ENCODE measurements at places on chromosomes 4 and X.
A peak's percentile ranks its signal among the peaks of the same experiment; 100 is the strongest.

- peak; percentile 1 for DNase-seq
These were observed 78.1 kb downstream of the NDST3 start for GRCh38 chr4:118112117-118113046.

DNA sequence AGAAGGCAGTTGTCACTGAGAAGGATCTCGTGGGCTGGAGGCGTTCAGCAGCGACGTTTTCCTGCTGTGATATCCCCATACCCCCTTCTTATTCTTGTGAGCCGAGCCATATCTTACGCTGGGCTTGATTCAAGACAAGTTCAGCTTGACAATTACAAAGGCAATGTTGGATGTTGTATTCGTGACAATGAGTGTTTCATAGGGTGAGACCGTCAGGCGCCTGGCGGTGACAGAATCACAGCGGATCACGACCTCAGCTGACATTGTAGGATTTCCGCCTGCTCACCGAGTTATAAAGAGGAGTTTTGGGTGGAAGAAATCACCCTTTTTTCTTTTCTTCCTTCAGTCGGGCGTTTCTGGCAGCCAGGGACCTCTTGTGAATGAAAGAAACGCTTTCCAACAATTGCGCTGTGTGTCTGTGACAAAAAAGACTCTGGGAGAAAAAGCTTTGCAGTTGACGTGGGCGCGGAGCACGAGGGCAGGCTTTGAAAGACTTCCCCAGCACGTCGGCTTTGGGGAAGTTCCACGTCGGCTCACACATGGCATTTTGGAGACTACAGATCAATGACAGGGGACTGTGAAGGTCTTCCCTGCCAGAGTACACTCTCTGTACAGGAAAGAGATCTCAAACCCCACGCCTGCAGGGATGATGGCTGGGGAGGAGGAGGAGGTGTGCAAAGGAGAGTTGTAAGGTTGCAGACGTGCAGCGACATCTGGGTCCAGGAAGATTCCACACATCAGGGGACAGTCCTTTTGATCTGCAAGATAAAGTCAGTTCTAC lies 135.4 kb downstream of the CRLF2 start:
- no peak for DNase-seq

GRCh38 chrX:24619647-24620046 lies 27.5 kb downstream of the PCYT1B start:
- DNase-seq, result peak; percentile 73

GRCh38 chr4:71189471-71189870 lies 149.3 kb upstream of the SLC4A4 start:
- peak; percentile 39 for DNase-seq

DNA sequence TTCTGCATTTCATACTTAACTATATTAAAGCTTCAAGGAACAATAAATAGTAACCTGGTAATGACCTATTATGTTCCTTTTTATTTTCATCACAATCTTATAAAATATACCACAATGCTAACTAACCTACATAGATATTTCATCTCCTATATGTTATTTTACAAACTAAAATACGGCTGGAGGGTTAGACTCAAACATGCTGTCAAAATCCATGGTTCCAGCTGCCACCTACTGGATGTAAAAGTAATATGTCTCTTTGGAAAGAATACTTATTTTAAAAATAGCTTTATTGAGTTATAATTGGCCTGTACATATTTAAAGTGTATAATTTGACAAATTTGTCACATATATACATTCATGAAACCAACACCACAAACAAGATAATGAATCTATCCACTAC lies 15.0 kb downstream of the RGN start:
- DNase-seq, result peak; percentile 41

DNA sequence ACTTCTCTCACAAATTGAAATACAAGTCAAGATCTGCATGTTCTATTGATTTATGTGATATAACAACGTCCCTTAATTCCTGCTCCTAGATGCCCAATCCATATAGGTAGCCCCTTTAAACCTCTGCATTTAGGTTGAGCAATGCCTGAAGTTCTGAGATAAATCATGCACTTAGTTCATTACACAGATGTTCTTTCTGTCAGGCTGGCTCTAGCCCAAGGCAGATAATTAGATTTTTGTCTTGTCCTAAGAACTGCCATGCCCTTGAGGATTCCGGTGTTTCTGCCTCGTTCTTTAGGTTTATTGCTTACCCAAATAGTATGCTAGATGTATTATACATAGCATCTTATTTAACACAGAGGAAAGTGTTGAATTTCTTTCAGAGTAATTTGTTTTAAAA lies 143.1 kb downstream of the TRAM1L1 start:
- DNase-seq, result no peak

GRCh38 chr4:26490111-26490959 lies at the start of gene CCKAR:
Gene CCKAR, minus strand, starts transcription at chr4:26490484. Its CDS starts 217 bp downstream, at chr4:26490267.
- DNase-seq, result no peak

DNA sequence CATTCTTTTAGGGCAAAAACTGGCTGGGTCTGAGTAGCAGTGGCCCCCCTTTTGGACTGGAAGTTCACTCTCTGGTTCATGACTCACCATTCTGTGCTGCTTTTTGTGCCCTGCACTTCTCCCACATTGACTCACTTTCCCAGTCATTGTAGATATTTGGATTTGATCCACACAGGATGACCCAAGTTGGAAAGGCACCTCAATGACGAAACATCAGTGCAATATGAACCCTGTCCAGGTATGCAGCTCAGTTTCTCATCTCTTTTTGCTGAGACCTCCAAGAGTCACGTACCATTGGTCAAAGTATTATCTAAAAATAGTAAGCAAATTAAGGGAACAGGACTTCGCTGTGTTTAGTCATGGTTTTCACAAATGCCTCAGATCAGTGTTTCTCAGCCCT lies 92.7 kb downstream of the CBLL2 start:
- peak; percentile 66 for DNase-seq

DNA sequence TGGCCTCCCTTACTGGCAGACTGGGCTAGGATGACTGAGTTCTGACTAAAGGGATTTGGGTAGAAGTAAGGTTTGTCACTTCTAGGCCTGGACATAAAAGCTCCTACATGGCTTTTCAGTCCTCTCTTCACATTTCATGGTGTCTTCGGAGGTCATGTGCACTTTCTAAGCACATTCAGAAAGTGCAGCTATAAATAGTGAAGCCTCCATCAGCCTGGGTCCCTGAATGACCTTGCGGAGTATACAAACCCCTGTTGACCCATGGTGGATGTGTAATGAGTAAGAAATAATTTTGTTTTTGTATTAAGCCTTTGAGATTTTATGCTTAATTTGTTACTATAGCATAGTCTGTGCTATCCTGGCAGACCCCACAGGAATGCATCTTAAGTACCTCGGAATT lies 154.0 kb downstream of the STOX2 start:
- no peak for DNase-seq

- no peak for DNase-seq
These were observed 4.6 kb downstream of the SASH3 start for GRCh38 chrX:129784371-129784770.

- DNase-seq, result peak; percentile 23
These were observed 3.1 kb upstream of the P2RY4 start for GRCh38 chrX:70262952-70263567.

DNA sequence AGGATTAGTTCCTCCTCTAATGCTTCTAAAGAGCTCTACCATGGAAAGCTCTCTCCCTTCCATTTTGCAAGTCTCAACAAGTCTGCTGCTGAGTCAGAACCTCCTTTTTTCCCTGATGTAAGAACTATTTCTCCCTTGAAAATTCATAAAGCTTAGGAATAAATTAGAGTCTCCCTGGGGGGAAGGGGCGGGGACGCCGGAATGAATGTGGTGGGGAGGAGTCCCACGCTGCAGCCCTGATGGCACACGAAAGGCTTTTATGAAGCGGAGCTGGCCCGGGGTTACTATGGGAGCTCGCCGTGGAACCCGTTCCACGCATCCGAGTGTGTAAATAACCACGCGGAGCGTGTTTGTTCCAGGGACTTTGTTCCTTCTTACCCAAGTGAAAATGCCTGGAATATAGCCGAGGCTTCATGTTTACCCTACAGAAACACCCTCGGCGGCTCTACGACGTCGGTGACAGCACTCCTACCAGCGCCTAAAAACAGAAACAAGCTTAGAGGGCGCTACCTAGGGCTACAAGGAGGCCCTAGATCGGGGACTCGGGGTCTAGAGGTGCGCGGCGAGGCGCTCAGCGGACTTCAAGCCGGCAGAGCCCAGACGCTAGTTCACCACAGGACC lies 923 bp upstream of the CPEB2 start:
- peak; percentile 96 for DNase-seq

DNA sequence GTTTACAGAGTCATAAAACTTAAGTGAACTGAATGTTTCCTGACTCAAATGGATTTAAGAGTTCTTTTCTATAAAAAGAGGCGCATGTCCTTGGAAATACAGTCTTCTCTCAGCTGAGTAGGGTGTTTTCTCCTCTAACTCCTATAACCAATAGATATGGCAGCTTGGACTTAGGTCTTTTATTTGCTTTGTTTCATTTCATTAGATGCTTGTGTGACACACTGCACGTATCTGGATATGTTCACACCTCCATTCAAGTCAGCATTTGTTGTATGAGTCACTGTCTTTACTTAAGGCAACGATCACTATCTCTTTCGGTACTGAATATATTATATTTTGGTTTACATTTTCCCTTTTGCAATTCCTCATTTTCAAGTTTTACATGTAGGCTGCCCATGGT lies 136.6 kb downstream of the ARSF start:
- no peak for DNase-seq

DNA sequence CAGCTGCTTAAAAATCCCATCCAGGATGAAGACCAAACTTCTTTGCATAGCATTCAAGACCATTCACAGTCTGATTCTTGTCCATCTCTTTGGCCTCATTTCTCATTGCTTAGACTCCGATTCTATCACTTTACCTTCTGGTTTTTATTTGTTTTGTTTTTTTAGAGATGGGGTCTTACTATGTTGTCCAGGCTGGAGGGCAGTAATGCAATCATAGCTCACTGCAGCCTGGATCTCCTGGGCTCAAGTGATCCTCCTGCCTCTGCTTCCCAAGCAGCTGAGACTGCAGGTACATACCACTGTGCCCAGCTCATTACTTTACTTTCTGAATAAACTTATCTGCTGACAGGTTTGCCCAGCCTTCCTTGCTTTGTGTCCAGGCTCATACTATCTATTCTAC lies 152.8 kb downstream of the TMEM164 start:
- DNase-seq, result no peak

- no peak for DNase-seq
These were observed 11.5 kb upstream of the TLR1 start for GRCh38 chr4:38815885-38816782.

DNA sequence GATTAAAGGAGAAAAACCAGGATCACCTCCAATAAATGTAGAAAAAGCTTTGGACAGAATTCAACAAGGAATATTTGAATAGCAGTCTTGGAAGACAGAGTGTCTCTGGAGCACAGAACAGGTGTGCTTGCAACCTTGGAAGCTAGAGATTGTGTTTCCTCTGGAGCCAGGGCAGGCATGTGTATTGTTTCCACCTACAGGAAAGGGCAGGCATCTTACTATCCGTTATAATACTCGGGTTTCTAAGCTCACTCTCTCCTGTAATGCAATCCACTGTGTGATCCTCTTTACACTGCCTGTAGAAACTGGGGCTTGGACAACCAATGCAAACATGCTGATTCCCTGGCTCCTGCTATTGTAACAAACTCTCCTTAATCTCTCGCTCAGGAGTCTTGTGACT lies 14.4 kb downstream of the CCDC110 start:
- no peak for DNase-seq

GRCh38 chrX:147978931-147979330 lies 2.2 kb upstream of the FMR1NB start:
- DNase-seq, result no peak

DNA sequence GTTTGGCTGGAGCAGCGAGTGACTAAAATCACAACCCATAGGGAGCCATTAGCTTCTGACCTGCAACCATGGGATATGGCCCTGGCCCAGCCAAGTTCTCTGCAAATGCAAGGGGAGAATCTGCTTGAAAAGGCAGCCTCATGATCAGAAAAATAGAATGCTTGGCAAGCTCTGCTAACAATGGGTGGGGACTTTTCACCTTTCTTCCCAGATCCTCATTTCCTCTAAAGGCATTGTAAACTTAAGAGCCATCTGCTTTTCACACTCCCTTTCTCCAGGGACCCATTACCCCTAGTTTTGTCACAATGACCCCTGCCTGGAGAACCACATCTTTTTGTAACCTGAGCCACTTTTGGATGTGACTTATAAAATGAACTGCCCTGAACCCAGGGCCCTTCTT lies 104.3 kb downstream of the PARM1 start:
- DNase-seq, result no peak

DNA sequence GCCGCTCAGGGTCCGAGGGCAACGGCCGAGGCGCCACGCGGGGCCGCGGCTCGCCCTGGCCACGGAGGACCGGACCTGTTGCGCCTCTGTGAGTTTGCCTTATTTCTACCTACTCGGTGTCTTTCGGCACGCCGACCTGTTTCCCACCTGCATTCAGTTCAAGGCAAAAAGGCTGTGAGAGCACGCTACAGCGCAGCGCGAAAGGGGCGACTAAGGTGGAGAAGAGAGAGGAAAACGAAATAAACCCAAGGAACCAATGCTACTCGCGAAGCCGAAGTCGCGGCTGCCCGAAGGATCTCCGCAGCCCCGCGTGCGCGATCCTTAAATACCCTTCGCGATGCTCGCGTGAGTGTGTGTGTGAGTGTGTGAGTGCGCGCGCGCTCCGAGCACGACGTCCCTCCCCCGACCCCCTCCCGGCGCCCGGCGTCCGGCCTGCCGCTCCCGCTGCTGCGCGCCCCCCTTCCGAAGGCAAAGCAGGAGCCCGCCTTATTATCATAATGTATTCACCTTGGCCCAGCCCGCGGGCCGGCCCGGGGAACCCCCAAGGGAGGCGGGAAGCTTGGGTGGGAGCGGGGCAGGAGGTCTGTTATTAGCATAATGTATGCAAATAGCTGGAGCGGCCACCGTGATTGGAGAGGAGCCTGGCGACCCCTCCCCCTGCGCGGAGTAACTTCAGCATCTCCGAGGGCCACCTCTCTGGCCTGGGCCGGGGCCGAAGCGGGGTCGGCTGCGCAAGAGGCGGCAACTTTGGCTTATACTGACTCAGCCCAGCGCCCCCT lies at the start of gene COL25A1:
COL25A1 (minus strand) TSS at position 298 of the 779 bp plus-strand sequence.
- DNase-seq, result peak; percentile 66

DNA sequence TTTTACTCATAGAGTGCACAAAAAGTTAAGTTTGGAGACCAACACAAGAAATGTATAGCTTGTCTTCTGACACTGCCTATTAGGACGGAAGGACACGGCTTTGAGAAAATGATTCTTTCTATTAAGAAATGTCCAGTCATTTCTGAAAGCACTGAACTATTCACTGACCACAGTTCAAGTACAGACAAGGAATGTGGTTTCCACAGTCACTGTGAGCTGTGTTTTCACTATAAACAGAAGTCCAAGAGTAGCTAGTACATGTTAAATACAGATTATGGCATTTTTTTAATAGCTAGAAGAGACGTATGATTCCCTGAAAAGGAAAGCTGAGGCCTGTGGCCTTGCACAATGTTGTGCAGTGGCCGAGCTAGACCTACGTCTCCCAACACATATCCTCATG lies 115.1 kb upstream of the GPM6A start:
- no peak for DNase-seq
